Astrocyte (in vitro differentiated cells and primary cell): ENCODE measurements at places on chromosomes 4 and X. TPM values are rescaled to one million over a fixed set of nuclear protein-coding genes. Genes with fewer than 3 reads are reported as not detected.

Gene FAM184B
- 0.46 and 0.54 TPM in 2 replicates for total RNA-seq

Gene HTRA3
- total RNA-seq = 35.2 and 60.5 TPM in 2 replicates

Gene PRDM8
- total RNA-seq = 0.19 and 0.25 TPM in 2 replicates

Gene MAGEE1
- total RNA-seq = 3.2 and 3.9 TPM in 2 replicates

Gene MAD2L1
- total RNA-seq = 9.0 and 10.0 TPM in 2 replicates
